Activated T-helper 2 cell treated with anti-CD3 and anti-CD28 coated beads, Interferon-gamma antibody, Interleukin-2, Interleukin-4, amounts not matched to agents 10 μg/mL and 5 μg/mL and 100 μg/mL, durations not matched to agents 14 hours and 24 hours and 36 hours (primary cell): ENCODE measurements at places on chromosomes 16 and 17.

DNA sequence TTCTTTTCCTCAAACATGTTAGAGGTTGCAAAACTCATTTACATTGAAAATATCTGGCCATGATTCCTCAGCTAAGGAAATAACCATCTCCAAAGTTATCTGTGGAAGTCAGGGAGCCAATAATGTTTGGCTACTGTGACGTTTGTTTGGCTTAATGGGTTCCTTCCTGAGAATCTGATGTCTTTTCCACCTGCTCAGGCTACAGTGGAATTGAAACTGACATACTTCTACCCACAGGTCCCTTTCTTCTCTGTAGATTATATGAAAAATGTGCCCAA is 221.1 kb upstream of the XYLT1 start:
- DNase-seq, result no peak

DNA sequence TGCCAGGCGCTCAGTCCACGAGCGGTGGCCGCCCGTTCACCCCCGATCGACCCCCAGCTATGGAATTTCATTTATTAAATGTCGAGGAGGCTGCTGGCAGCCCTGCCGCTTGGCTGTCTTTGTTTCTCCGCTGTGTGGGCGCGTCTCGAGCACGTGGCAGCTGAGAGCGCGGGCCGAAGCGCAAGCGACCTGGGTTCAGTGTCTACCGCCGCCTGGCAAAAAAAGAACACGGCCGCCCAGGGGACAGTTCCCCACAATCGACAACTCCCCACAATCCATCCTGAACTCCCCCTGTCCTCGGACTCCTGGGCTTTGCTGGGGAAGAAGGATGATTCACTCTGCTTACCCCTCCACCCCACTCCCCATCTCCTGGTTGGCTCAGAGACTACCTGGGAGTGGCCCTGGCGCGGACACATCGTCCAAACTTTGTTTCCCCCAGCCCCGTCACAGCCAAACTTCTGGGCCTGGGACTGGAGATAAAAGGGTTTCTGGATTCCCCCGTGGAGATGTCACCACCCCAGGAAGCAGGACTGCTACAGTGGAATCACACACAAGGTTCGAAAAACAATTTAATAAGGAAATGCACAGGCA is 1.7 kb upstream of the ANKRD13B start:
- DNase-seq, result no peak

DNA sequence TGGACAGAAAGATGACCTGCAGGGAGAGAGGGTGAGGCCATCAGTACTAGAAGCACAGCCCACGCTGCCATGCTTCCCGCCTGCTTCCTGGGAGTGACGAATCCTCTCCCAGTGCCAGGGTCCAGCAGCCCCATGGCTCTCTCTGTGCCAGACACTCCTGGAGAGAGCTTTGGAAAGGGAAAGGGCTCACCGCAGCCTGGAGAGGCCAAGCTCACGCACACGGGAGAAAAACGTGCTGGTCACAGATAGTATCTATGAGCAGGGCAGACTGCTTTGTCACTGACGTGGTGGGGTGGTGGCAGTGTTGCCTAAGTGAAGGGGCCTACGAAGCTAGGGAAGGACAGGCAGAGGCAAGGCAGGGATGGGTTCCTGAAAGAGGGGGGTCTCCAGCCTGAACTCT is 5.4 kb downstream of the WBP2 start:
- DNase-seq, result no peak

- no peak for DNase-seq
These were observed at the start of gene VAT1L for GRCh38 chr16:77788181-77789084. VAT1L (plus strand) TSS chr16:77788564; CDS start chr16:77788683, 119 bp downstream.

- no peak for DNase-seq
These were observed 6.5 kb downstream of the MOSMO start for GRCh38 chr16:22014271-22014873.

DNA sequence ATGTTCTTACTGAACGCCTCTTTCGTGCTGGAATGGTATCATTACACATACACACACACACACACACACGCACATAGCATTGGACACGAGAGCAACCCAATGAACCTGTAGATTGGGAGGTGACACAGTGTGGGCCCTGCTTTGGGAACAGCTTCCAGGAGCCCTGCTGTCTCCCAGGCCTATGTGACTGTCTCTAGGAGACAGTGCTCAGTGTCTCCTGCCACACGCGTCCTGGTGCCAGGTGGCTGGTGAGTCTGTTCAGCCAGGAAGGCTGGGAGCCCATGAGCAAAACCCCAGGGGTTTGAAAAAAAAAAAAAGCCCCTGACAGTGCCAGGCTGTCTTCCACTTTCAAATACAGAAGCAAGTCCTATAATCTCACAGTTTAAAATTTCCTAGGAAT is 2.4 kb upstream of the SPOP start:
- DNase-seq, result no peak

DNA sequence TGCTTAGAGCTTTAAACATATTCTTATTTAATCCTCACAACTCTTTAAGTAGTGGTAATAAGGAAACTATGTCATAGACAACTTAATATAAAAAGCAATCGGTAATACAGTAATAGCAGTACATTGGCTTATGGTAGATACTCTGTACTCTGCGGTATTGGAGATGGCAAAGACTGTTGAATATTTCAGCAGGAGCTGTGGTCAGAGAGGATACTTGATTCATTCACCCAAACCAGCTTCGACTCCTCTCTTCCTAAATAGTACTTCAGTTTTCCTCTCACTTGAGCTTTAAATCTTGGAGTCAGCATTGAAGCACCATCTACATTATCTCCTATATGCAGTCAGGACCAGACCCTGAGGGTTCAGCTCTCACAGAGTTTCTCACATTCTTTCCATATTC is 169.3 kb downstream of the CYB561 start:
- DNase-seq, result no peak

- DNase-seq, result peak; percentile 72
These were observed 20.3 kb upstream of the NFATC3 start for GRCh38 chr16:68064791-68065365.

GRCh38 chr17:44887016-44887415 is 12.2 kb downstream of the EFTUD2 start:
- no peak for DNase-seq

DNA sequence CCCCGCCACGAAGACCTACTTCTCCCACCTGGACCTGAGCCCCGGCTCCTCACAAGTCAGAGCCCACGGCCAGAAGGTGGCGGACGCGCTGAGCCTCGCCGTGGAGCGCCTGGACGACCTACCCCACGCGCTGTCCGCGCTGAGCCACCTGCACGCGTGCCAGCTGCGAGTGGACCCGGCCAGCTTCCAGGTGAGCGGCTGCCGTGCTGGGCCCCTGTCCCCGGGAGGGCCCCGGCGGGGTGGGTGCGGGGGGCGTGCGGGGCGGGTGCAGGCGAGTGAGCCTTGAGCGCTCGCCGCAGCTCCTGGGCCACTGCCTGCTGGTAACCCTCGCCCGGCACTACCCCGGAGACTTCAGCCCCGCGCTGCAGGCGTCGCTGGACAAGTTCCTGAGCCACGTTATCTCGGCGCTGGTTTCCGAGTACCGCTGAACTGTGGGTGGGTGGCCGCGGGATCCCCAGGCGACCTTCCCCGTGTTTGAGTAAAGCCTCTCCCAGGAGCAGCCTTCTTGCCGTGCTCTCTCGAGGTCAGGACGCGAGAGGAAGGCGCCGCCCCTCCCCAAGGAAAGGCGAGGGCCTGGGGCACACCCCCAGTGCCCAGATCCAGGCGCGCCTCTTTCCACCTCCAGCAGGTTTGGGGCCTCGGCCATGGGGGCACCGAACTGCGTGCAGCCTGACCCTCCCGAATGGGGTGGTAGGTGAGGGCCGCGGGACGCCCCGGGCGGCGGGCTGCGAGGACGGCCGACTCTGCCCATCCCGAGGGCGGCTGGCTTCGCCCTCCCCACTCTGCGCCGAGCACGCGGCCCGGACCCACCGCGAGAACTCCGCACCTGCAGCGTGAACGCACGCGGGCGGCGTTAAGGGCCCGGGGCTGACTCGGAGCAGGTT is 664 bp downstream of the HBQ1 start:
- DNase-seq, result peak; percentile 13

DNA sequence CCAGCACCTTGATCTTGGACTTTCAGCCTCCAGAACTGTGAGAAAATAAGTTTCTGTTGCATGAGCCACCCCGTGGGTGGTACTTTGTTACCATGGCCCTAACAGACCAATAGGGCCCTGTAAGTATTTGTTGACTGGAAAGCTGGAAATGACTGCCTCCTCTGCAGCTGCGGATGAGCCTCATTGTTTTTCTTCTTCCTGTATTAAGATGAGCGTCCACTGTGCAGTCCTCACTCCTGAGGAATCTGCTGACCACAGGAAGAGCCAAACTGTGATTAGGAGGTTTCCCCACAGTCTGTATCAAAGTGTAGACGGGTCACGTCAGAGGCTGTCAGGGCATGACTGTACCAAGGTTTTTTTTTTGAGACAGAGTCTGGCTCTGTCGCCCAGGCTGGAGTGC is 12.2 kb upstream of the AKTIP start:
- no peak for DNase-seq

DNA sequence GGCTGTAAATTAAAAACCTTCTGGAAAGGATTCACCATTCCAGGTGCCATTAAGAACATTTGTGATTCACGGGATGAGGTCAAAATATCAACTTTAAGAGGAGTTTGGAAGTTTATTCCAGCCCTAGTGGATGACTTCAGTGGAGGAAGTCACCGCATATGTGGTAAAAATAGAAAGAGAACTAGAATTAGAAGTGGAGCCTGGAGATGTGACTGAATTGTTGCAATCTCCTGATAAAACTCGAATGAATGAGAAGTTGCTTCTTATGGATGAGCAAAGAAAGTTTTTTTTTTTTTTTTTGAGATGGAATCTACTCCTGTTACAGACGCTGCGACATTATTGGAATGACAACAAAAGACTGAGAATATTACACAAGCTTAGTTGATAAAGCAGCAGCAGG is 26.7 kb downstream of the CCL4 start:
- DNase-seq, result no peak

DNA sequence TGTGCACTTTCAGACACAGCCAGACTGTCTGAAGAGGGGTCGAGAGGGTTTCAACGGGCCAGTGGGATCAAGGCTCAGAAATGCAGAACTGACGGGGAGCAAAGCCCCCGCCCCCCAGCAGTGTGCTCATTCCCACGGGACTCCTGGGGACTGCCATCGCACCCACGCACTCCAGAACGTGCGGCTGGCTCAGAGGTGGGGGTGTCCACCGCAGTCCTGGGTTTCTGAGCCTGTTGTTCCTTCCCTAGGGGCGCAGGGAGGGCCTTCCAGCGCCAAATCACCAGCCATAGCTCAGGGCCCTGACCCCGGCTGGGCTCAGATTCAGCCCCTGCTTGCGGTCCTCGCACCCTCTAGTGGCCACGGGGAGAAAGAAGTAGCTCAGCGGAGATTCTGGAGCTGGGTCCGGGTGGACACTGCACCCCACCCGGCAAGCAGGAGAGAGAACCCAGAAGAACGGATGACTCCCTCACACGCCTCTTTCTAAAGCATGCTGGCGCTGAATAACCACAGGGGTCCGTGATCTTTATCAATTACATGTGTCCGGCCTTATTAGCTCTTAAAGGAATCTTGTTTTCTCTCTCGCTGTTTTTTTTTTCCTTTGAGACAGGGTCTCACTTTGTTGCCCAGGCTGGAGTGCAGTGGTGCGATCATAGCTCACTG is 45.0 kb upstream of the USP7 start:
- DNase-seq, result peak; percentile 49

DNA sequence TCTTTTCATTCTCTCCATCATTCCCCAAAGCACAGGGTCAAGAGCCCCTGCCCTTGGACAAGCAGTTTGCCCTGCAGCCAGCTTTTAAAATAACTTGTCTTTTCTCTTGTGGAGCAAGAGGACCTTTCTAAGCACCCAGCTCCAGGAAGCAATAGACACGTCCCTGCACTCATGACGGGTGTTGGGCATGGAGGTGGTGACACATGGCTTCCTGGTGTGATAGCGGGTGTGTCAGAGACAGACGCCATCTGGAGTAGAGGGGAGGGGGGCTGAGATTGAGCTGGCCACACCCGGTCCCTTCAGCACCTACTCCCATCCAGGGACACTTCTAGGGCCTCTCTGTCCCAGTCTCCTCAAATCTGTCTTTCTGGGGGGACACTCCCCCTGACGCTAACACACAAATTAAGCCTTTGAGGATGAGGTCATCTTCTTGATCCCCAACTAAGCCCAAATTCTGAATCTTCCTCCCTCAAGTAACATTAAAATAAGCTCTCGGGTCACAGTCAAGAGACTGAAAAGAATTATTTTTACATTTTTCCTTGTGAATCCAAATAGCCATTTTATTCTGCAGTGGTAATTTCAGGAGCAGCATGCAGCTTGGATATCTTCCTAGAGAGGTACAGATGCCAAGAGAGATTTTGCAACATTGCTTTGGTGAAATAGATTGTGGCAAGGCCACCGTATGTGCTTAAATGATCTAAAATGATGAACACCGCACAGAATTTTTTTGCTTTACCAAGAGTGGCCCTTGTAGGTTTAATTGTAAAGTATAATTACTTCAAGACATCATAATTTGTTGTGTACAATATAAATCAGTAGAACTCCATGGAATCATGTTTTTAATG is 216.6 kb upstream of the IRX3 start:
- DNase-seq, result no peak

DNA sequence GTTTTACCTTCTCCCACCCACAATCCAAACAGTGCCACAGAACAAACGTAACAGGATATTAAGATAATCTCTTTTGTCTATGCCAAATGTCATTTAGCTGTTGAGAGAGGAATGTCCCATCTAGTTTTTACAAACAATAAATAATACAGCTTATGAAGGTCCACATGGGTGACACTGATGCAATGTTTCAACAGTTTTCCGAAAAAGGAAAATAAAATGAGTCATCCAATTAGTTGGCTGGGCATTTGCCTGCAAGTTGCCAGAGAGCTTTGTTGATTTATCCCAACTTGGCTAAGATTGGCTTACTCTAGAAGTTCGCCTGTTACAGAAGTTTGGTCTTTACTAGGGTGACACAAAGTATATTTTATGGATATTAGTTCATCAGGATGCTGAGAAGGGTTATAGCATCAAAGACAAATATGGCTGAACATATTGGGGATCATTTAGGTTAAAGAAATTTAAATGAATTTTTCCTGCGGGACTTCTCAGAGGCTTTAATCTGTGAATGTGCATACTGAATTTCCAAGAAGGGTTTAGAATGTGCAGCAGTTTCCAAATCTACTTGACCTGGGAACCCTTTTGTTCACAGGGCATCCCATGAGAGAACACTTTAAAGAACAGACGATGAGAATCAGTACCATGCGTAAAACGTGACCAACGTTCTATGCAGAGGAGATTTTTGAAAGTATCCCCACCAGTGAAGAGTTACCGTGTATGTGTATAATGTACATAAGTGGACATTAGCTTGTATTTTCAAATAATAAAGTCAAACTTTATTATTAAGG is 73.1 kb downstream of the CDH13 start:
- DNase-seq, result no peak

DNA sequence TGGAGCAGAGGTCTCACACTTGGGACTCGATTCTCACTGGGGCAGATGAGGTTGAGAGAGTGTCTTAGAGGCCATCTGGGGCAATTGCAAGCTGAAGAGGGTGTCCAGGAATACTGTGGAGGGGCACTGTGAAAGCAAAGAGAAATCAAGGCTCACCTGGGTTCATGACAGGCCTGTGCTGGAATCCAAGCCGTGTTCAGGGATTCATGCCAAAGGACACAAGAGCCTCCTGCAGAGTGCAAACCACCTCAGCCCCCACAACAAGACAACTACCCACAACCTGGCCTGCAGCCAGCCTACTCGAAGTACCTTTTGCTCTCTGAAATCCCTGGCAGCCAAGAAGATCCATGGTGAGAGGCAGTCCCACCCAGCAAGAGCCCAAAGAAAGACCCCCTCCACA is 2334.2 kb downstream of the TP53TG3F start:
- no peak for DNase-seq
